ENCODE measurements at places on chromosomes 16 and 17. TPM values are rescaled to one million over a fixed set of nuclear protein-coding genes. Genes with fewer than 3 reads are reported as not detected.
A peak's percentile ranks its signal among the peaks of the same experiment; 100 is the strongest.

GRCh38 chr16:11651796-11652195 lies 16.5 kb upstream of the SNN start:
- DNase-seq, result peak; percentile 32

GRCh38 chr17:50499721-50500120 lies 8.5 kb upstream of the MYCBPAP start:
- no peak for DNase-seq

DNA sequence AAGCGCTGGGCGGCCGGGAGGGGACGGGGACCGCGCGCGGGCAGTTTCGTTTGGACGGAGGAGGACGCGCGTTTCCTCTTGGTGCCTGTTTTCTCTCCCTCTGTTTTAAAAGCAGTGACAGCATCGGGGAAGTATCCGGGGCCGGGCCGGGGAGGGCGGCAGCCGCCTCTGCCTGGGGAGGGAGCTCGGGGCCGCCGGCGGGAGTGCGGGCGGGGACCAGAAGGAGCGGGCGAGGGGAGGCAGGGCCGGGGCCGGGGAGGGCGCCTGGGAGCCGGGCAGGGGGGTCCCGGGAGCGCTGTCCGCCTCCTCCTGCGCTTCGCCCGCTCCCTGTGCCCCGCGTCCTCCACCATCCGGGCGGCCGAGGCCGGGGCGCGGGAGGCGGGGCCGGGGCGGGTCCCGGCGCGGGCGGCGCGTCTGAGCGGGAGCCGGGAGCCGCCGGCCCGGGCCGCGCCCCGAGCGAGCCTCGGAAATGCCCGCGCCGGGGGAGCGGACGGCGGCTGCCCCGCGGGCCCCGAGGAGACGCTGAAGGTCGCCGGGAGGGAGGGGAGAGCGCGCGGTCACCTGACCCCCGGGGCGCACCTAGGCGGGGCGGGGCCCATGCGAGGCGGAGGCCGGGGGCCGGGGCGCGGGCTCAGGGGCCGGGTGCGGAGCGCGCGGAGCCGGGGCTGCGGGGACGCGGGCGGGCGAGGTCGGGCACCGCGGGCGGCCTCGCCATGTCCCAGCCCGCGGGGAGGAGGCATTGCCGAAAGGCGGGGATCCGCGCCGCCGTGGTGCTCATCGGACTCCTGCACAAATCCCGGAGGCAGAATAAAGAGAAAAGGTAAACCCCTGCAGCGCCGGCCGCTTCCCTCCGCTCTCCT lies 57.3 kb downstream of the RAP1GAP2 start:
- DNase-seq, result peak; percentile 38

- no peak for DNase-seq
Observed at GRCh38 chr17:62591333-62591732, 36.1 kb upstream of the MRC2 start.

- DNase-seq, result no peak
Observed at GRCh38 chr17:67633751-67634211, 84.0 kb upstream of the NOL11 start.

GRCh38 chr17:61209106-61209439 lies 190.6 kb upstream of the TBX2 start:
- DNase-seq, result no peak

GRCh38 chr17:21041741-21042457 lies 912 bp downstream of the USP22 start:
- peak; percentile 33 for DNase-seq

GRCh38 chr16:86723689-86724088 lies 145.3 kb downstream of the FOXL1 start:
- DNase-seq, result no peak

DNA sequence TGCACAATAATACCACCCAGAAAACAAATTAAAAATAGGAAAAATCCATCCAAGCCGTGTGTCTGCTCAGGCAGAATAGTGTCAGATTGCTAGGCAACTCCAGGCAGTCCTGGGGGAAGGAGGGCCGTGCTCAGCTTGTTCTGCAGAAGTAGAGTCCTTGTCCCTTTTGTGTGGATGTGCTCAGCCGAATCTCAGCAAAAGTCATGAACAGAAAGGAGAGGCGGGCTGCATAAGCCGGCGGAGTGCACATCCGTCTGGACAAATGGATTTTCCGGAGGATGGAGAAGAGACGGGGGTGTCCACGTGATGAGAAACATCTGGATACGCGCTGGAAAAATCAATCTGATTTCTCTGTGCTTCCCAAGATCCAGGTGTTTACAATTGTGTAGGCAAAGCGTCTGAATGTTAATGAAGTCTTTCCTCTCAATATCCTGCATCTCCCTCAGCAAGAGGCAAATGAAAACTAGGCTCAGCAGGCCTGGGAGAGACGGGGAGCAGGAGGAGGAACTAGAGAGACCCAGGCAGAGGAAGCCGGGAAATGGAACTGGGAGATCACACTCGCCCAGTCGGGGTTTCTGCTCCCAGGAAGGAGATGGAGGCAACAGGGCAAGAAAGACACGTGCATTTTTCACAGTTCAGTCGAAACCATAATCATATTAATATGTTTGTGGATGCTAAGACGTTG lies 7.7 kb upstream of the RBFOX3 start:
- no peak for DNase-seq

DNA sequence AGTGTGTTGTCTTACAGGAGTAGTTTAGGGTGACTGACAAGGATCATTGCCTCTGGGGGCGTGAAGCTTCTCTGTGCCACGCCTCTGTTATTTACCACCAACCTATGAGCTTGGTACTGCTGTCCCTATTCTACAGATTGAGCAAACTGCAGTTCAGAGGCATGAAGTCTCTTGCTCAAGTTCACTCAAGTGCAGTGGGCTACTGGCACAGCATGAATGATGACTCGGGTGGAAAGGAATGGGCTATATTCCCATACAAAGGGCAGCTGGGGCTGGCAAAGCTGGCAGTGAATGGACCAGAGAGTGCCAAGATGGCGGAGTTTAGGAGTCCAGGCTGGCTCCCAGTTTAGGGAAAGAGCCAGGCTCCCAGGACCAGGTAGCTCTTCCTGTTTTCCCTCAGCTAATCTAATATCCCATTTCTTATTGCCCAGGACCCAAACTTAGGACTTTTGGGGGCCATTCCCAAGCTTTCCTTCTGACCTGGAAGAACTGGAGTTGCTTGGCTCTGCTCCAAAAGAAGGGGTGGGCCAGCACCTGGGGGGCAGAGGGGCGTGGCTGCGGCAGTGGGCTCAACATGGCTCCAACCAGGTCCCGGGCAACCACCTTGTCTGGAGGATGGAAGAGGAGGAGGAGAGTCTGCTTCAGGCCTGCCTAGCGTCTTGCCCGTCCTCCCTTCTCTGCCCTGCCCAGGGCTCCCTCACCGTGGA lies 12.9 kb downstream of the PLK1 start:
- no peak for DNase-seq

ZFHX3 gene
- polyA plus RNA-seq, result 0.43 TPM

SNX20 gene
- polyA plus RNA-seq, result 83.2 TPM

CPSF4L gene
- not detected for polyA plus RNA-seq
